ENCODE measurements at places on chromosomes 5 and 9. TPM values are rescaled to one million over a fixed set of nuclear protein-coding genes. Genes with fewer than 3 reads are reported as not detected.

- DNase-seq: peak; percentile 45
Observed at GRCh38 chr5:134524826-134525682, at the start of gene JADE2. Gene JADE2 (plus strand): TSS chr5:134525670. CDS start chr5:134535858, 10,188 bp downstream.

- DNase-seq: no peak
Observed at GRCh38 chr9:108544866-108545265, 310.9 kb downstream of the ACTL7B start.

DNA sequence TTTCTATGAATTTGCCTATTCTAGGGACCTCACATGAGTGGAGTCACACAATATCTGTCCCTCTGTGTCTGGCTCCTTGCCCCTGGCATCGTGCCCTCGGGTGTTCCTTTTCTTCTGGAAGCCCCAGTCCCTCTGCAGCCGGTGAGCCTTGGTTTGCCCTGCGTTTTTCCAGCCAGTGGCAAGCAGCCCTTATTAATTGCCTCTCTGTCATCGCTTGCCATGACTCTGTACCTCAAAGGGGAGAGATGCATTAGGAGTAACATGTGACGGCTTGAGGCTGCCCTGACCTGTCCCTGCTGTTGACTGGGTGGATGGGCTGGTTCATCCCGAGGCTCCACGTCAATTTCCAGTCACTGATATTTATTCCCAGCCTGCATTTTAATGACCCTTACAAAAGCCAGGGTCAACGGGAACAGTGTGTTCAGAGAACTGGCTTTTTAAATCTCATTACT lies 87.3 kb downstream of the CFAP90 start:
- no peak for DNase-seq

DNA sequence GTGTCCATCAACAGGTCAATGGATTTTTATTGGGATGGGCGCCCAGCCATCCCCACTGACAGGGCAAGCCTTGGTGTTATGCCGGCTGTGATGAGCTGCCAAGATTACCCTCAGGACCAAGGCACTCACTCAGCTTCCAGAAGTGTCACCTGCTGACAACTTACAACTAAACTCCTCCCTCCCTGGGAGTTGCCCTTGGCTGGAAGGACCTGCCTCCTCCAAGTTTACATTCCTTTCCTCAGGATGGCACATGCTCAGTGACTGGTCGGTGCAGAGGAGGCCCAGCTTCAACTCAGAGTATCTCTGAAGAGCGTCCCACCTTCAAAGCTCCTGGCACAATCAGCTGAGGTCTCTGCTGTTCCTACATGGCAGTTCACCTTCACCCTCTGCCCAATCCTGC lies 52.5 kb upstream of the ZBTB43 start:
- no peak for DNase-seq

- no peak for DNase-seq
Observed at GRCh38 chr5:31090467-31090866, 103.0 kb upstream of the CDH6 start.

FCN2 gene
- total RNA-seq: not detected

GDF9 gene
- total RNA-seq: 0.46 TPM
